ENCODE measurements at places on chromosomes 1 and 21. TPM values are rescaled to one million over a fixed set of nuclear protein-coding genes. Genes with fewer than 3 reads are reported as not detected.

The SFN gene
- not detected for total RNA-seq

The MEGF6 gene
- total RNA-seq, result 29.1 TPM

The OR2T33 gene
- total RNA-seq, result not detected

The FAM163A gene
- 0.09 TPM for total RNA-seq

The TMEM269 gene
- total RNA-seq, result not detected

The RGS4 gene
- 578 TPM for total RNA-seq

All from endothelial cell of coronary artery (primary cell).